ENCODE measurements at places on chromosomes 13 and 19.

DNA sequence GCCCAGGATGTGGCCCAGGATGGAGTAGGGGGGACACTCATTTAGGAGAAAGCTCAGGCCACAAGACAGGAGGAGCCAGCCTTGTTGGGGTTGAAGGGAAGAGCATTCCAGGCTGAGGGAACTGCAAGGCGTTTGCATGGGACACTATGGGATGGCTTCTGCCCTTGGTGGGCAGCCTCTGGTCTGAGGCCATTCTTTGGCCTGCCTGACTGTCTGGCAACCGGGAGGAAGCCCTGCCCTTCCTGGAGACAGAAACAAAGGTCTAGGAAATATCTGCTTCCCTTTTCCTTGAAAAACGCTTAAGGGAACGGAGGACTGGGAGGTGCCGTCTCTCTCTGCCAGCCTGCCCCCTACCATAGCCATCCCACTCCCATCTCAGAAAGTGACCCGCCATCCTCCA lies 2.8 kb upstream of the ICAM1 start:
- DNase-seq, result no peak

GRCh38 chr13:45584816-45585215 lies 30.7 kb downstream of the ERICH6B start:
- DNase-seq, result no peak

- DNase-seq, result no peak
These were observed 2.7 kb upstream of the CEBPA start for GRCh38 chr19:33304760-33305647.

GRCh38 chr13:22198641-22199217 lies 527.9 kb downstream of the FGF9 start:
- DNase-seq, result no peak

DNA sequence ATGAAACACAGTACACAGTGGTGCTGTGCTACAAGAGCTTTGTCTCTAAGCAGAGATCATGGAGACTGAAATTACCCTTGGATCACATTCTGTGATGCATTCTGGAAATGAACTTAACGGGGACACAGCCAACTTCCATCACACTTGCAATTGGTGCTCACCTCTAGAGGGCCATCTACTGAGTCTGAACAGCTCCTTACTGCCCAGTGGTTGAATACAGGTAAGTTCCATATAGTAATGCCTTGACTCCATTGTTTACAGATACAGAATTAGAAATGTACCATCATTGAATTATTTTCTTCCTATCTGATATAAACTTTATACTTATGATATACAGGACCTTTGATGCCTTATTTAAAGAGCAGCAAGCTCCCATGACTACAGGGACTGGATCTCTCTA lies 686.4 kb downstream of the PCDH9 start:
- DNase-seq, result no peak
